HuH-7 (cell line): ENCODE measurements at places on chromosomes 7 and 10.

- DNase-seq, result no peak
These were observed 139.4 kb downstream of the LHPP start for GRCh38 chr10:124601016-124601415.

GRCh38 chr7:47202146-47202783, 379.6 kb downstream of the TNS3 start:
- DNase-seq, result no peak

DNA sequence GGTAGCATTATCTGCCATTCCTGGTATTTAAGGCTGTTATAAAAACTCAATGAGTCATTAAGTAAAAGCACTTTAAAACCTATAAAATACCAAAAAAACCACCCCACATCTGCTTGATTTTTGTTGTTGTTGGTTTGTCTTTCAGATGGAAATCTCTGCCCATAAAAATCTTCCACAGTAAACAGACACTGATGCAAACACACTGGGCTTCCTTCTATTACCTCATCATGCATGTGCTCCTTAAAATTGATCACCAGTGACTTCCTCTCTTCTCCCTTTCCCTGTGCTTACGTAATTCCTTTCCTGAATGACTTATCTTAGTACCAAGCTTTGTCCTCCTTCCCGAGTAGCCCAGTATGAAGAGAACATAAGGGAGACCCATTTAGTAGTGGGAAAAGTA, 167.2 kb downstream of the EVX1 start:
- DNase-seq, result no peak

- peak; percentile 48 for DNase-seq
These were observed 16.6 kb upstream of the ITIH2 start for GRCh38 chr10:7686351-7687171.

DNA sequence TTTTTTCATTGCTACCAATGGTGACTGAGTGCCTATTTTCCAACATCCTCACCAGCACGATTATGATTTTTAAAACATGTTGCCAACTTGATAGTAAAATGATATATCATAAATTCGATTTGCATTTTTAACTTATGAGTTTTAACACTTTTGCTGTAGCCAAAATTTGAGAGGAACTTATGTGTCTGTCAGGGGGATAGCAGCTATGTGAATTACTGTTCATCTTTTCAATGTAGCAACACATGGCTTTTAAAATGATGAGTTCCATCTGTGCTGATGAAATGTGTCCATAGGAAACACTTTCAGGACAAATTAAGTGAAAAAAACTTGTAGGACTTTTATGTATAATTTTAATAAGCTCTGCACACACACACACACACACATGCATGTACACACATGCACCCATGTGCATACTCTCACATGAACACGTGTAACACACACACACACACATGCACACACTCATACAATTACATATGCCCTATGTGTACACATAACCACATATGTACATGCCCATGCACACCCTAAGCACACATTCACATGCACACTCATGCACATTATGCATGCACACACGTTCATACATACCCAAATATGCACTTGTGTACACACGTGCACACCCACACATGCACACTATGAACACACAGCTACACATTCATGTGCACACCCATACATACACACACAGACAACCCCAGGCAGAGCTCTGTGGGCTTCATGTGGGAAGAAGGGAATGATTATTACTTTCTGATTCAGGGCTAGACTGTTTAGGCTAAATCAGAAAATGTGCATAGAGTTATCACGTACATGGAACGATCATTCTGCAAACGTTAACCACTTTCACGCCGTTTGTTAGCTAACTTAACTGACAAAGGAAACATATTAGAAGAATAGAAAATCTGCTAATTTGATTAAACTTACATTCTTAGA, 68.9 kb downstream of the C10orf143 start:
- DNase-seq, result no peak

DNA sequence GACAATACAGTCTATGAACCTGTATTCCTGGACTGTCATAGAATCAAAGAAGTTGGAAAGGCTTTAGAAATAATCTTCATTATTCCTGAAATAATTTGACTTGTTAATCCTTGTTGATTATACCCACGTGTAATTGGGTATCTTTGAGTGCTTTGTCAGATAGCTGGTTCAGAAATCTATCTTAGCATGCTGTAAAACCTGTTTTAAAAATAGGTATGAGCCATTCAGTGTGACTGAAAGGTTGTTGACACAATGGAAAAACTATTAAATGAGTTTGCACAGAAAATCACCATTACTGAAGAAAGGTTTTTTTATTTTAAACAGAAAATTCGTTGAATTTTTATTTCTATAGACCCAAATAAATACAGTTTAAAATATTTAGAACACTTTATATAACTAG, 38.7 kb downstream of the PHTF2 start:
- DNase-seq, result no peak

- no peak for DNase-seq
These were observed 264.3 kb upstream of the INHBA start for GRCh38 chr7:41967156-41967555.

DNA sequence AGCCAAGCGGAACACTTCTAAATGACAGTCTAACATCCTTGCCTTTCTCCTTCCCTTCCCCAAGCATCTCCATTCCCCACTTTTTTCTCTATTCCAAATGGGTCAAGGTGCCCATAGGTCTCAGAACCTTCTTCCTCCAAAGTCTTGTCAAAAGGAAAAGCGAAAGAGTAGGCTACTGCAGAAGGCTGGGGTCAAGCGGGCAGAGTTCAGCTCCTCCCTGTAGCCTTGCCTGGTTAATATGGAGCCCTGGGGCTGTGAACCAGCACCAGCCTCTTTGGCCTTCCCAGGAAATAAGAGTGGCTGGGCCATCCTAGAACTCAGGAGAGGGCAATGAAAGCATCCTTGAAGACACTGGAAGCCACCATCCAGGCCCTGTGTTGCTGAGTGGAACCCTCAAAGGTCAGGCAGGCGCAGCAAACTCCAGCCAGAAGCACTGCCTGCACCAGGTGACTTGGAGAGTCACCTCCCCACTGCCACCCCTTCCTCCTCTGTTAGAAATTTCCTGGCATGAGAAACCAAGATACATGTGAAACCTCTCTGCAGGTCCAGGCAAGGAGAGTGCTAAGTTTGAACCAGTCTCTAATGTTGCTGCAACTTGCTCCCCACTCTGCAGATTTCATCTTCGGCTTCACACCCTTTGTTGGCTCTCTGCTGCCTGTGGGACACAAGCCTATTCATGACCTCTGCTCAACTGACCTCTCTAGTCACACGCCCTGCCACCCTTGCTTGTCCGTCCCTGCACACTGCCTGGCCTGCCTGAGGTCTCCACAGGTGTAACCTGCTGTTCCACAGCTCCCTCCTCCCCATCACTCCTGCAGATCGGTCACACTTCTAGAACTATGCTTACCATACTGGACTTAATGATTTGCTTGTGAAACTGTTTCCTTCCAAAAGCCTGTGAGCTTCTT, 74.9 kb downstream of the SH3PXD2A start:
- no peak for DNase-seq
